ENCODE measurements at places on chromosomes 4 and X. TPM values are rescaled to one million over a fixed set of nuclear protein-coding genes. Genes with fewer than 3 reads are reported as not detected.
A peak's percentile ranks its signal among the peaks of the same experiment; 100 is the strongest.

GAGE13 gene
- total RNA-seq: not detected

CLNK gene
- not detected for total RNA-seq

ANXA3 gene
- total RNA-seq: 2.1 TPM

COMMD8 gene
- total RNA-seq: 30.8 TPM

TRIML1 gene
- not detected for total RNA-seq

STAG2 gene
- 91.2 TPM for total RNA-seq

ASMTL gene
- 22.4 TPM for total RNA-seq

PAGE2B gene
- total RNA-seq: not detected

- no peak overlapping the region for H3K27ac ChIP-seq
- no peaks in the 10 kb centered on the region for H3K36me3 ChIP-seq
- DNase-seq: no peak
- H3K4me3 ChIP-seq: no peak overlapping the region
Measured at GRCh38 chrX:131725001-131725654, 181.3 kb downstream of the OR13H1 start.

DNA sequence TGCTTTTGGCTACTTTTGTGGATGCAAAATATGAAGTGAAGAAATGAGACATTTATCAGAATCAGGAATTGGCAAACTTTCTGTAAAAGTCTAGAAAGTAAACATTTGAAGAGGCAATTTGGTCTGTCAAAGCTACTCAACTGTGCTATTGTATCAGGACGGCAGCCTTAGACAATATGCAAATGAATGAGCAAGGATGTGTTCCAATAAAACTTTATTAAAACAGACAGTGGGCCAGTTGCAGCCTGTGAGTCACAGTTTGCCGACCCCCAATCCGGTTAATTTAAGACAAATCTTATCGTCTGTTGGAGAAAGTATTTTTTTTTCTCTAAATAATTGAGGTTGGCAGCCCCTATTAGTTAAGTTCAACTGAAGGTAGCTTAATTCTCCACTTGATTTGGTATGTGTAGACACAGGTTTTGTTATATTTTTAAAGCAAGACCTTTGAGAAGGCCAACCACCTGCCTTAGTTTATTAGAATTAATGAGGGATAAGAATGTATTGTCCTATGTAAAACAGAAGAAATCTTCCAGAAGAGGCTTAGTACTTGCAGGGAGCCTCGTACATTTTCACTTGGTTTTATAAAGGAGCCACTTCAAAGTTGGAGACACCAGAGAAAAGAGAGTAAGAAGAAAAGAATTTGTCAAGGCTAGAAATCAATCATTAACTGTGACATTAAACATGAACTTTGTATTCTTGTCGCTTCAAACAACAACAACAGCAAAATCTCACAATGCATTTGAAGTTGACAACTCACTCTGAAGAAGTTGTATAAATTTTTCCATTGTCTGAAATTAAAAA, 81.6 kb upstream of the FAT1 start:
- DNase-seq: no peak
- H3K36me3 ChIP-seq: no peaks in the 10 kb centered on the region
- no peak overlapping the region for H3K4me3 ChIP-seq
- H3K27ac ChIP-seq: no peak overlapping the region
- H3K4me1 ChIP-seq: peaks cover 22% of the 10 kb centered on the region

- H3K27ac ChIP-seq: peak overlapping the region; percentile 83
- peak overlapping the region; percentile 59 for H3K4me3 ChIP-seq
- H3K27me3 ChIP-seq: no peaks in the 10 kb centered on the region
- peak; percentile 81 for DNase-seq
- no peaks in the 10 kb centered on the region for H3K4me1 ChIP-seq
Measured at GRCh38 chrX:41491267-41492004, 44.3 kb downstream of the NYX start.

DNA sequence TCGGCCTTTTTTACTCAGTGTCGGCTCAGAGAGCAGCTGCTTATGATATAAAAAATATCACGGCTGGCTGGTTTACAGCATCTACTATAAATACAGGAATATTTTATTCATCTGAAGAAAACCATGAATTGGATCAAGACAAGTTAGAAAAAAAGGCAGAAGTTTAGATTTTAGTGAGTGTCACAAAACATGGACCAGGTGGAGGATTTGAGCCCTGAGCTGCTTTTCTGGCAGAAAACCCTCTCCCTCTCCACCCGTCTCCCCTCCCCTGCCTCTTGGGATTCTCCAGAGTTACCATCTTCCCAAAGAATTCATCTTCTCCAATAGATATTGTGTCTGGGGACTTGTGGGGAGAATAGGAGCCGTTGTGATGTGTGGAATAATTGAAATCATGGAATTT, 142.8 kb upstream of the RAI2 start:
- no peaks in the 10 kb centered on the region for H3K36me3 ChIP-seq
- H3K4me3 ChIP-seq: no peak overlapping the region
- H3K27me3 ChIP-seq: no peaks in the 10 kb centered on the region

GRCh38 chrX:68930542-68931317, 101.9 kb downstream of the EFNB1 start:
- H3K27ac ChIP-seq: no peak overlapping the region
- no peaks in the 10 kb centered on the region for H3K36me3 ChIP-seq
- H3K4me1 ChIP-seq: peaks cover 13% of the 10 kb centered on the region
- H3K27me3 ChIP-seq: peaks cover 3% of the 10 kb centered on the region
- H3K4me3 ChIP-seq: no peak overlapping the region
- DNase-seq: no peak

DNA sequence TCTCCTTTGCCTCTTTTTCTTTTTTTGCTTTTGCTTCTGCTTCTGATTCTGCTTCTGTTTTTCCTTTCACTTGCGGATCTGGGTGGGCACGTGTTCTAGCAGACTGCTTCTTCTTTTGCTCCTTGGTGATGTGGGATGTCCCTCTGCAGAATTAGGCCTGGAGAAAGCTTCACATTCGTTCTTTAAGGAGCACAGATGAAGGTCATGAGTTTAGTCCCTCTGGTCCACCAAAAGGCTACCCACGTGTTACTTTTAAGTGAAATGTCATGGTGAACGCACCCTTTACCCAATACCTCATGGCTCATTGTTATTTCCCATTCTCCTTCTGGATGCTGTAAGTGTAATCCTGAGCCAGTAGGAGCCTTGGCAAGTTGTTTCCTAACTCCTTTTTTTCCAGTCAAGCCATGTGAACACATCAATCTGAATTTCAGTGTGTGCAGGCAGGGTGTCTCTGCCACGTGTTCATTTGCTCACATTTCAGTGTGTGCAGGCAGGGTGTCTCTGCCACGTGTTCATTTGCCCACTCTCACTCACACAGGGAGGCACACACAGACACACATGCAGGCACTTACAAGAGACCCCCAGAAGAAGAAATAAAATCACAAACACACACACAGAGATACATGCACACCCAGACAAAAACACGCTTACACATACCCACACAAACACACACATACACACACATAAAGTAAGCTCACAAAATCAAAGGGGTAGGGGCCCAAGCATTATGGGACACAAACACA, 36.9 kb downstream of the NBDY start:
- H3K27me3 ChIP-seq: no peaks in the 10 kb centered on the region
- no peaks in the 10 kb centered on the region for H3K36me3 ChIP-seq
- peak overlapping the region; percentile 20 for H3K27ac ChIP-seq
- no peak overlapping the region for H3K4me3 ChIP-seq

DNA sequence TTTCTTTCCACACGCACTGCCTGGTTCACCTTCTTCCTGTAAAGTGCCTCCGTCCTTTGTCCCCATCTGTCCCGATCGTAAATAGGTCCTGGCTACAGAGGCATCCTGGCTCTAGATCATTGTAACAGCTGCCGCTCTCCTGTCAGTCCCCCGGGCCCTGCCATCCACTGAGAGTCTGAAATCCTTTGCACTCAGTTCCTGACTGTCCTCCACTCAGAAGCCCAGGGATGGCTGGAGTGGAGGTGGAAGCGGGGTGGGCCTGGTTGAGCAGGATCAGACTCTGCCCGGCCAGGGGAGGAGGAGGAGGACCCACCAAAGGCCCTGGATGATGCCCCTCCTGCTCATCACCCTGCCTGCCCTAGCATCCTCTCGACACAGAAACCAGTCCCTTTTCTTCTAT, 29.8 kb downstream of the PIGG start:
- peak; percentile 84 for DNase-seq
- no peaks in the 10 kb centered on the region for H3K4me1 ChIP-seq
- H3K4me3 ChIP-seq: no peak overlapping the region
- no peak overlapping the region for H3K27ac ChIP-seq
- no peaks in the 10 kb centered on the region for H3K27me3 ChIP-seq
- peaks cover 50% of the 10 kb centered on the region for H3K36me3 ChIP-seq

DNA sequence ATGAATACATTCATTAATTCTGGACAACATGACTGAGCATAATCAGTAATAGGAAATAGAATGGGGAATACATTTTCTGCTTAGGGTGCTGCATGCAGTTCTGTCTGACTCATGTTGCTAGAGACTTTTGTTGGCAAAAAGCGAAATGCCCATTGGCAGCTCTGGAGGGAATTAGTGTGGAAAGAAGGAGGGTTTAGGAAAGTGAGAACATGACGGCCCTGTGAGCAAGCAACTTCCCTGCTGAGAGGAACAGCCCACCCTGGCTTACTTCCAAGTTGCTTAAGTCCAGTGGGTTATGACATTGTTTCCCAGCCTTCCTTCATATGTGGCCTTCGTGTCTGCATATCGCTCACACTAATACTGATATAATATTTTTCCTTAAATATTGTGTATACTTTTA, 13.8 kb downstream of the MAD2L1 start:
- no peaks in the 10 kb centered on the region for H3K36me3 ChIP-seq
- H3K4me3 ChIP-seq: no peak overlapping the region
- H3K27ac ChIP-seq: peak overlapping the region; percentile 51

DNA sequence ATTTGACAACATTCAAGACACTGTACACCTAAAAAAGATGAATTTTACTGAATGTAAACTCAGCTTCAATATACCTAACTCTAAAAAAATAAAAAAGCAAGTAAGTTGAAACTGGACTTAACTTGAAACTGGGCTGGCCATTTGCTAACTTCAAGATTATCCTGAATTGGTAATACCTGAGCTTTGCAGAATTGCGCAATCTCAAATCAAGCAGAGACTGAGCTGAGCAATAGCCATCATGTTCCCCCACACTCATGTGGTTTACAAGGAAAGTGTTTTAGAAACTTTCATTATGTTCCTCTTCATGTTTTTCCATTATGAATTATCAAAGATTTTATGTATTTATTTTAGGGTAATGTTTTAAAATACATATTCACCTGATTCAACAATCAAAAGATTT, 38.7 kb downstream of the ANXA5 start:
- H3K4me3 ChIP-seq: no peak overlapping the region
- no peak for DNase-seq
- no peak overlapping the region for H3K27ac ChIP-seq
- H3K4me1 ChIP-seq: peaks cover 13% of the 10 kb centered on the region
- no peaks in the 10 kb centered on the region for H3K27me3 ChIP-seq

DNA sequence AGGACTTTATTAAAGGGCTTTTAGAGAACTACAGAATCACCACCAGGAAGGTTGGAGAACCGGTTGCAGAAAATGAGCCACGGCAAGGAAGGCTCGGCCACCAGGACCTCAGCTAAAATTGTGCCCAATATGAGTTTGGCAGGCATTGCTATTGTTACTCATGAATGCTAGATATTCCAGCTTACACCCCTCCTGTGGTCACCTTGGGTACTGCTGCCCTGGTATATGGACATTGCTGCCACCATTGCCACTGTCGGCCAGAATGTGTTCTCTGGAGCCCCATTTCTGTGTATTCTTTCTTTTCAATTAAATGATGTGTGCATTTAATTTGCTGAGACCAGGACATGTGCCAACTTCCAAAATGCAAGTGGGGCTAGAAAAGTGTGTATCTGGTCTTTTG, 626.7 kb upstream of the BOD1L1 start:
- H3K4me1 ChIP-seq: no peaks in the 10 kb centered on the region
- no peak for DNase-seq
- no peaks in the 10 kb centered on the region for H3K36me3 ChIP-seq

DNA sequence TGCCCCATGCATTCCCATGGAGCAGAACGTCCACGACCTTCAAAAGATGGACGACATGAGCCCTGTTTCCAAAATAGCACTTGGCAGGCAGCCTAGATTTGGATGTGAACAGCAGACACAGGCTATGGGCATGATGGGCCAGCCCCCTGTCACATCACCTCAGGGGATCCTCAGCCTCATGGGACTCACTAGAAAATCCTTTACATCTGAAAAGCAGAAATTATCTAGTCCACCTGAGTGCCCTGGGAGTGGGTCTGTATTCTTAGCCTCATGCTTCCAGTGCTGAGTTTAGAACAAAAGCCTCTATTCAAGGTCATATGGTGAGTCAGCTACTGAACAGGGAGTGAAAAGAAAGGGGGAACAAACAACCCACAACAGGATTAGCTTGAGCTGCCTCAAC, 35.8 kb downstream of the GRIA3 start:
- H3K4me1 ChIP-seq: peaks cover 17% of the 10 kb centered on the region
- H3K36me3 ChIP-seq: no peaks in the 10 kb centered on the region
- H3K4me3 ChIP-seq: no peak overlapping the region
- no peaks in the 10 kb centered on the region for H3K27me3 ChIP-seq
- no peak overlapping the region for H3K27ac ChIP-seq

DNA sequence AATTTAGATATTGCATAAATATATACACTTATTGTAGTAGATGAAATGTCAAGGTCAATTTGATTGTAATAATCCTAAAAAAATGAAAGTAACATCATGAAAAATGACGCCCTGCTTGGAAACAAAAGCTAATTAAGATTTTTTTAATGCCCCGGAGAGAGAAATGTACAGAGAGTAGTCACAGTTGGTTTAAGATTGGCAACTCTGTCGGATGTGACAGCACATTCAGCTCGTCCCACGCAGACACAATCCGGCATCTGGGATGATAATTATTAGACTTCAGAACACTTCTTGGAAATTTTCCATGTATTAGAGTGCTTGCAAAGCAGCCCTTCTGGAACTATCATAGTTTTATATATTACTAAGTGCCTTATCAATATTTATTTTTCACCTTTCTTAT, 478.0 kb downstream of the PDHA2 start:
- H3K4me1 ChIP-seq: no peaks in the 10 kb centered on the region
- H3K4me3 ChIP-seq: no peak overlapping the region
- DNase-seq: no peak

DNA sequence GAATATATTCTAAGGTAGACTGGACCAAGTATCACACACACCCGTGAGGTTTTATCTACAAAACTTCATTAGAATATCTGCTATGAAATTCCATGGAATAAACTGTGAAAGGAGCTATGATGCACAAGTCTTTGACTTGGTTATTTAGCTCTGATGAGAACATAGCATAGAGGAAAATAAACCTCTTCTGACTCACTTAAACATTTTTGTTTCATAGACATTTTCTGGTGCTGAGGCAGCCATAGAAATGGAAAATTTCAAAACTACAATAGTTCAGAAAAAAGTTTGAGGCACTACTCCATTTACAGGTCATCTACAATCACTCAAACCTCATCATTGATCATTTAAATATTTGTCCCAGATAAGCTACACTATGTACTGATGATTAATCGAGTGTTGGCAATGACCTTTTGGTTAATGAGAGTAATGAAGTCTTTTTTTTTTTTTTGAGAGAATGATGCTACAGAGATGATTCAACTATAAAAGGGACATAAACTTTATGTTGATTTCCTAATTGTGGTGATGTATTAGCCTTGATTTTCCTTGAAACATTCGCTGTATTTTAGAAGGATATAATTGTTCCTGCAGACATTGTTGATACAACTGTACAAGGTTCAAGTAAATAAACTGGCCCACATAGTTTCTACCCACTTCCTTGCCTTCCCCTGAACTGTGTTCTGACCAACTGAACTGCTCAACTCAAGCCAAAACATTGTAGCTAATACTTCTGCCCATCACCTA, 77.5 kb downstream of the AREG start:
- no peaks in the 10 kb centered on the region for H3K36me3 ChIP-seq
- H3K4me3 ChIP-seq: no peak overlapping the region
- H3K27ac ChIP-seq: no peak overlapping the region

GRCh38 chr4:769511-769910, 56.4 kb downstream of the CPLX1 start:
- H3K4me1 ChIP-seq: peaks cover 17% of the 10 kb centered on the region
- H3K27me3 ChIP-seq: no peaks in the 10 kb centered on the region
- H3K27ac ChIP-seq: no peak overlapping the region
- H3K36me3 ChIP-seq: peaks cover 71% of the 10 kb centered on the region
